ENCODE measurements at places on chromosomes 12 and 14.
A peak's percentile ranks its signal among the peaks of the same experiment; 100 is the strongest.

- no peak overlapping the region for H3K27ac ChIP-seq
- no peaks in the 10 kb centered on the region for H3K36me3 ChIP-seq
- no peaks in the 10 kb centered on the region for H3K27me3 ChIP-seq
- H3K4me3 ChIP-seq = no peak overlapping the region
- H3K4me1 ChIP-seq = peaks cover 26% of the 10 kb centered on the region
- no peak for DNase-seq
These were observed 5.9 kb upstream of the ITGB7 start for GRCh38 chr12:53212931-53213330.

- H3K27ac ChIP-seq = peak overlapping the region; percentile 91
- peaks cover 6% of the 10 kb centered on the region for H3K4me1 ChIP-seq
- no peaks in the 10 kb centered on the region for H3K27me3 ChIP-seq
- peak overlapping the region; percentile 1 for H3K4me3 ChIP-seq
- H3K36me3 ChIP-seq = no peaks in the 10 kb centered on the region
These were observed 431 bp upstream of the RHOJ start for GRCh38 chr14:63203618-63204406.

DNA sequence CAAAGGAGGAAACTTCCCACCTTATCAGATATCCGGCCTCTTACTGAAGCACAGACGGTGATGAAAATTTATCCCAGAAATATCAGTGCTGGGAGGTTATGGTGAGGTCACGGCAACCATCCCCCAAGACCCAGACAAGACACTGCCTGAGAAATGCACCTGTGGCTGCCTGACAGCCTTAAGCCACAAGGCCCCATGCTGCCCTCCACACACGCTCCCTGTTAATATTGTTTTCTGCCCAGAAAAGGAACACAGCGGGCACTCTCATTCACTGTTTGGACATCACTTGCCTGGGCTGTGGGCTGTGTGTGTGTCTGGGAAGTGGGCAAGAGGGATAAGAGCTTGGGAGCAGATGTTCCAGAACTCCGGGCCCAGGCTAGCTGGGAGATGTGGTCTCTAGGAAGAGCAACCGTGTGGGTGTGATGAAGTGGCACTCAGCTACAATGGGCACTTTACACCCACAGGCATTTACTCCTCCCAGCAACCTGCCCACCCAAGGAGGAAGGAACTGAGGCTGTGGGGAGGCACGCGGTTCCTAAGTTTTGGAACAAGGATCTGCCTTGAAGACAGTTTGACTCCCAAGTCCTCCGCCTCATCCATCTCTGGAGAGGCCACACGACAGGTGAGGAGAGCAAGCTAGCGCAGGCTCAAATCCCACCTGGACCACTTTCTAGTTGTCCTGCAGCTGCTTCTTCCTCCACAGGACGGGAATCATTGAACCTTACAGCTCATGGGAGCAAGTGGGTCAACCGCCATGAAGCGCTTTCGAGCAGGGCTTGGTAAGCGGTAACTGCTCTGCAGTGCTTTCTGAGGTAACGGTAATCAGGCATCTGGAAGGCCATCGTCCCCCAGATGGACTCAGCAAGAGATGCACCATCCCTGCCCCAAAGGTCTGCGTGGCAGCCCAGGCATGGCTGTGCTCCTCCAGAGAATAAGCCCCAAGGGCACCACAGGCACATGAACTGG lies 91.4 kb downstream of the CHGA start:
- H3K36me3 ChIP-seq = no peaks in the 10 kb centered on the region
- peaks cover 22% of the 10 kb centered on the region for H3K4me1 ChIP-seq
- no peaks in the 10 kb centered on the region for H3K27me3 ChIP-seq
- no peak for DNase-seq

DNA sequence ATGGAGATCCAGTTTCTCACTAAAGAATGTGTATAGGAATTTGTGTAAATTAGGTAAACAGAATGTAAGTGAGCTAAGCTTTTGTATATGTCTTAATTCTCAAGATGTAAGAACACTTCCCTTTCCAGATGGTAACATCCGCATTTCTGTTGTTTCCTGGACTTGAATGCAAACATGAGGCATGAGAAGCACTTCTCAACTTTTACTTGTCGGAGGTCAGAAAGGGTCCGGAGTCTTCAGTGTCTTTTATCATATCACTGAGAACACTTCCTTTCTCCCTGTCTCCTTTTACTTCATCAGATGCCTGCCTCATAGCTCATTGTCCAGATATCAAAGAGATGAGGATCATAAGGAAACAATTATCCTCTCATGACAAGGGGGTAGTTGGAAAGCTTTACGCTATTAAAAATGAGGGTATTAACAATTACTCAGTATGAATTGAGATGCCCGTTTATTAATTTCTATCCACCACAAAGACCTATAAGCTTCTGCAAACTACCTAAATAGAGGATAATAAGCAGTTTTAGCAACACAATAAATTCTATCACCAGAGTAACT lies 214.1 kb upstream of the FLRT2 start:
- peaks cover 7% of the 10 kb centered on the region for H3K4me1 ChIP-seq
- H3K27ac ChIP-seq = no peak overlapping the region
- H3K27me3 ChIP-seq = no peaks in the 10 kb centered on the region
- H3K4me3 ChIP-seq = no peak overlapping the region
- DNase-seq = no peak
- no peaks in the 10 kb centered on the region for H3K36me3 ChIP-seq

DNA sequence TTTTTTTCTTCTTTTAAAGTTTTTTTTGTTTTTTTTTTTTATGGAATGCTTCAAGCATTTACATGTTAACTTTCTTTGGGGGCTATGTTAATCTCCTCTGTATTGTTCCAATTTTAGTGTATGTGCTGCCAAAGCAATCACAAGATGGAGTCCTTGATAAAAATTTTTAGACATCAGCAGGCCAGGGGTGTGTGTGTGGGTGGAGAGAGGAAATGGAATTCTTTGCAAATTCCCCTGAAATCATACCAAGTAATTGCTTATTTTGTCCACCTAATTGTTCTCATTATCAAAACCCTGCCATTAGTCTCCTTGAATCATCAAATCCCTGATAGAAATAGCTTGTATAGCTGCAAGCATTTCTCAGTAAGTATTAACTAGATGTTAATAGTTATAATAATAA lies 21.7 kb downstream of the RNF212B start:
- H3K36me3 ChIP-seq = no peaks in the 10 kb centered on the region
- DNase-seq = no peak
- peaks cover 4% of the 10 kb centered on the region for H3K27me3 ChIP-seq
- no peak overlapping the region for H3K4me3 ChIP-seq

DNA sequence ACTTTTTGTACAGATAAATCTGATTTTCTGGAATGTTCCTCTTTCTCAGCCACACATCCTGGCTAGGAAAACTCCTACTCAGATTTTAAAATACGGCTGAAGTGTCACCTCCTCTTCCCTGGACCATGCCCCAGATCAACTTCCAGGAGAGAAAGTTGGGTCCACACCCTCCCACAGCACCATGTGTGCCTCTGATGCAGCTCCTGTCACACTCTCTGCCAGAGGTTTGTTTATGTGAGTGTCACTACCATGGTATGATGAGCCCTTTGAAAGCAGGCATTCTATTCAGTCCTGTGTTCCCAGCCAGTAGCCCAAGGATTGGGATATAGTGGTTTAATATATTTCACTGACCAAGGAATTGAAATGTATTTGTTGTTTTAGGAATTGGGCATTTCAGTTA lies 287.2 kb upstream of the ATP2B1 start:
- H3K27ac ChIP-seq = no peak overlapping the region
- no peaks in the 10 kb centered on the region for H3K36me3 ChIP-seq
- DNase-seq = no peak
- H3K27me3 ChIP-seq = no peaks in the 10 kb centered on the region

GRCh38 chr12:84676787-84677186 lies 235.8 kb downstream of the SLC6A15 start:
- no peaks in the 10 kb centered on the region for H3K27me3 ChIP-seq
- H3K4me1 ChIP-seq = no peaks in the 10 kb centered on the region
- no peaks in the 10 kb centered on the region for H3K36me3 ChIP-seq
- no peak overlapping the region for H3K4me3 ChIP-seq

DNA sequence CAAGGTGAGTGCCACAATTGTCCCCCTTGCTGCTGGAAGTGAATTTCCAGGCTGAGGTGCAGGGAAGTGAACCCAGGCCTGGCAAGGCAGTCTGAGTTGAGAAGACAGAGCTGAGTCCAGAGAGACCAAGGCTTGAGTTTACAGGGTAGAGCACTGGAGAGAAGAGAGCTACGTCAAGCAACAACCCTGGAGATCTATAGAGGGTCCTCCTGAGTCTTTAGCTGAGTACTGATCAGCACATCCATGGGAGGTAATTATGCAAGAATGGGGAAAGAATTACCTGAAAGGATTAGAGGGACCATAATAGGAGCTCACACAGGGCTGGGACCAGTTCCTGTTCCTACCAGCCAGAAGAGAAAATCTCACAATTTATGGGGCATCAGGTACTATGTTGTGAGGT lies 190.7 kb downstream of the NEDD1 start:
- no peak for DNase-seq
- H3K4me1 ChIP-seq = no peaks in the 10 kb centered on the region
- H3K27me3 ChIP-seq = no peaks in the 10 kb centered on the region
- no peak overlapping the region for H3K4me3 ChIP-seq
- H3K36me3 ChIP-seq = no peaks in the 10 kb centered on the region

- DNase-seq = no peak
- no peak overlapping the region for H3K4me3 ChIP-seq
- H3K27me3 ChIP-seq = no peaks in the 10 kb centered on the region
- no peaks in the 10 kb centered on the region for H3K4me1 ChIP-seq
- no peaks in the 10 kb centered on the region for H3K36me3 ChIP-seq
These were observed 30.7 kb downstream of the MAP4K5 start for GRCh38 chr14:50501642-50502041.

DNA sequence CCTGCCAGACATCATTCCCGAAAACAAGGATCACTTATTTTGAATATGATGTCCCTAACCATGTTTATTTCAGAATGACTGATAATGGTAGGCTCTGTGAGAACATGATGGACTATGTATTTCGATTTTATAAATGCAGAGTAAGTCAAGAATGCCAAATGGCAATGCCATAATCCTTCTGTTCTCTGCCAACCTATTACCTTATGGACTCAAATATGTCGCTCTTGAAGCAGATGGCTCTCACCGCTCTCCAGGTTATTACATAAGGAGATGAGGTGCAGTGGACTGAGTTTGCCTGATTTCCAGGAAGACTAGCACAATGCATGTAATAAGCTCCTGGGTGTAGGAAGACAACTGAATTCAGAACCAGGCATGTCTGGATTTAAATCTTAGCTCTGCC lies 227.2 kb downstream of the BTG1 start:
- H3K4me3 ChIP-seq = no peak overlapping the region
- no peaks in the 10 kb centered on the region for H3K4me1 ChIP-seq
- DNase-seq = no peak
- H3K27ac ChIP-seq = no peak overlapping the region

- H3K4me3 ChIP-seq = no peak overlapping the region
- H3K27me3 ChIP-seq = no peaks in the 10 kb centered on the region
- H3K27ac ChIP-seq = no peak overlapping the region
- H3K36me3 ChIP-seq = no peaks in the 10 kb centered on the region
These were observed 106.9 kb upstream of the TMEM233 start for GRCh38 chr12:119486599-119487154.

DNA sequence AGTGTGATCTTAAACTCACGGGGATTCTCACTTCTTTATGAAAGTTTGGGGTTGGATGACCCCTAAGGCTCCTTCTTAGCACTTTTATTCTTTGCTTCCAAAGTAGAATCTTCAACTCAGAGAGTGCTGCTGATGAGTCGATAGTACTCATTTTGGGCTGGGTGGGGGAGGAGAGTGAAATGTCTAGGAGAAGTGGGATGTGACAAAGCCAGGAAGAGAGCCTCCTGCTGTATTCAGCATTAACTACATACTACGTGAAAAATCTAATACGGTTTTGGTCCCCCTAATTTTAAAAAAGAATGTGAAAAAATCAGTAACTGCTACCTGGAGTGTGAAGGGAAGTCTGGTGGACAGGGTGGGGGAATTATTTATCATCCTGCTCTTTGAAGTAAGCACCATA lies 148.3 kb downstream of the SAMD4A start:
- no peaks in the 10 kb centered on the region for H3K27me3 ChIP-seq
- H3K4me1 ChIP-seq = no peaks in the 10 kb centered on the region
- no peak overlapping the region for H3K4me3 ChIP-seq
- H3K36me3 ChIP-seq = no peaks in the 10 kb centered on the region
- no peak overlapping the region for H3K27ac ChIP-seq

- H3K27me3 ChIP-seq = no peaks in the 10 kb centered on the region
These were observed 83.0 kb upstream of the FAR2 start for GRCh38 chr12:29066011-29066588.

DNA sequence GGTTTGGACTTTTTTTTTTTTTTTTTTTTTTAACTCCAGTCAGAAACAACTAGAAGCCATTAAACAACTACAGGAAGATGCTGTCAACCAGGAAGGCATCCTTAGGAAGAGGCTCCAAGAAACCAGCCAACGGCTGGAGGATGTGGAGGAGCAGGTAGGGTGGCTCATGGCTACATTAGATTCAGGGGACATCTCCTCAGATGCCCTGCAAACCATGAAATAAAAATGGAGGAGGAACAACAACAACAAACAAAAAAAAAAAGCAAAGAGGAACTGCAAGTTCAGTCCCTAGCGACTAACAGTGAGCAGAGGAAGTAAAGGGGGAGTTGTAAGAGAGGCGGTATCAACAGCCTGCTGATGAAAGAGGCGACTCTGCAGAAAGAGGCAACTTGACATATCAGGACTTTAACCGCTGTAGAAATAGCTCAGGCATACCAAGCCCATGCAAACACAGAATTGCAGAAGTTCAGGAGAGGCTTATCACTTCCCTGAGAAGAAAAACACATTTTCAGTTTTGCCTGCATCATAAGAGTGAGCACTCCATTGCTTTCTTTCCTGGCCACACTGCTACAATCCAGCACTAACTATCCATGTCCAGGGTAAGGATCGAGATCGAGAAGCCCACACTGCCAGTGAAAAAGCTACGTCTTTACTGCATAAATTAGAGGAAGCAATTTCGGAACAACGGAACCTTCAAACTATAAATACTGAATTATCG lies 103.5 kb upstream of the BCAT1 start:
- peak; percentile 52 for DNase-seq
- no peaks in the 10 kb centered on the region for H3K27me3 ChIP-seq
- H3K4me3 ChIP-seq = peak overlapping the region; percentile 20
- H3K27ac ChIP-seq = peak overlapping the region; percentile 66

- H3K4me3 ChIP-seq = peak overlapping the region; percentile 41
- peak; percentile 89 for DNase-seq
- peaks cover 6% of the 10 kb centered on the region for H3K4me1 ChIP-seq
- H3K27me3 ChIP-seq = no peaks in the 10 kb centered on the region
These were observed 1.8 kb downstream of the GLI1 start for GRCh38 chr12:57461276-57461916.

- no peaks in the 10 kb centered on the region for H3K27me3 ChIP-seq
- no peak overlapping the region for H3K4me3 ChIP-seq
- no peak for DNase-seq
These were observed 61.8 kb downstream of the PIK3C2G start for GRCh38 chr12:18323159-18323558.

DNA sequence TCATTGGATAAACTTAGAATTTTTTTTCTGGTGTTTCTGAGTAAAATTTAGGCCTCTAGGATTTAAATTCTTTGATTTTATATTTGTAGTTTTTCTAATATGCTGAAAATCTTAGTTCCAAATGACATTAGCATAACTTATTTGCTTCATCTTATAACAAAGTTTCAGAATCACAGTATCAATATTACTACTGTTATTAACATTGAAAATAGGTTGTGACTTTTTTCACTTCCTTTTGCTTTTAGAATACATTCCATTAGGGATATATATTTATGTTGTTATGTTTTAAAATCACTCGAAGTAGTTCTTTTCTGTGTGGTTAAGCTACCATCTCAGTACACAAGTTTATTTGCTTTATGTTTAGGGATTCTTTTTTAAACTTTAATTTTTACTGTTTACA lies 12.8 kb downstream of the RAB3IP start:
- DNase-seq = no peak
- H3K36me3 ChIP-seq = no peaks in the 10 kb centered on the region
- H3K4me3 ChIP-seq = no peak overlapping the region
- no peak overlapping the region for H3K27ac ChIP-seq
- no peaks in the 10 kb centered on the region for H3K27me3 ChIP-seq
- H3K4me1 ChIP-seq = no peaks in the 10 kb centered on the region

Data from hepatocyte (in vitro differentiated cells).